Esophagus squamous epithelium (tissue), 5 donors: ENCODE measurements at places on chromosomes 3 and 15.

- DNase-seq = no peak
Measured at GRCh38 chr3:54178376-54178775, 56.0 kb downstream of the CACNA2D3 start.

GRCh38 chr15:23648920-23649515 is 1.4 kb upstream of the MAGEL2 start:
- no peak for DNase-seq

DNA sequence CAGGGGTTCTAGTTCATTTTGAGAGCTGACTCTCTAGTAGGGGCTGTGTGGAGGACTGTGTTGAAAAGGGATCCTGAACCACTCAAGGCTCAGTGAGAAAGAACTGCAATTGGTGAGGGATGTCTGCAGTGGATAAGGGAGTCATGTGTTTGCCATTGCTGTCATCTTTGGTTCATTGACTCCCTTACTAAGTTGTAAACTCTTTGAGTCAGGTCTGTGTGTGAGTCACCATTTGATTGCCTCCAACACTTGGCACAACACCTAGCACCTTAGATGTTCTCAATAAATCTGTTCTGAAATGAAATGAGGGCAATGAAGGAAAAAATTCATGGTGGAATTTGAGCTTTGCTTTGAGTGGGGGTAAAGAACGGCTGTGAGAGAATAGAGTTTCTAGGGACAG is 51.7 kb downstream of the PLS1 start:
- DNase-seq = no peak

- no peak for DNase-seq
Measured at GRCh38 chr3:186138272-186138981, 29.5 kb upstream of the ETV5 start.

GRCh38 chr15:90200534-90201129 is 498 bp upstream of the SEMA4B start:
- no peak for DNase-seq

DNA sequence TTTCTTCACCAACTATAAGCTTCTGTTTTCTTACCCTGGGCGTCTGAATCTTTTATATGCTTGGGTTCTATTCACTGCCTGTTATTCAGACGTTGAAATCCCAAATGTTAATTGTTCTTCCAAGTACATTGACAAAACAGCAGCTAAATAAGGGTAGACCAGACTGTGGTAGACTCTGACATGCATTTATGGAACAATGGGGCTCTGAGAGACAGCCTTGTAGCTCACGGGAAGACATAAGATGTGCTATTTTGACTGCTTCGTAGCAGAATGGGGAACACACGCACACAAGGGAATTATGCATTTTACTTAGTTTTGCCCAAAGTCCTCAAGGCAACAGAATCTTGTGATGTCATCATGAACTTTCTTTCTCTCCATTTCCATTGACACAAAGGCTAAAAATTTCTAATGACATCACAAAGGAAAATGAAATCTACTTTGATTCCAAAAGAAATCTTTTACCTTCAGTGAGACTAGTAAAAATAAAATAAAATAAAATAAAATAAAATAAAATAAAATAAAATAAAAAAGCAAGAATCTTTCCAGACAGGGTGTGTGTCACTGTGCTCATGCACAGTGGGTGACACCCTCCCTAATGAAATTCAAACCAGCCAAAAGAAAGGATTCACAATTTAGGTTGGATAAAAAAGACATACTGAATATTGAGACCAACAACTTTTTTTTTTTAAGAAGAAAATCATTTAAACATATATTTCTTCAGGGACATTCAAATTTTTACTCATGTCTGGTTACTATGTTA is 346.6 kb downstream of the ZBTB20 start:
- DNase-seq = no peak

DNA sequence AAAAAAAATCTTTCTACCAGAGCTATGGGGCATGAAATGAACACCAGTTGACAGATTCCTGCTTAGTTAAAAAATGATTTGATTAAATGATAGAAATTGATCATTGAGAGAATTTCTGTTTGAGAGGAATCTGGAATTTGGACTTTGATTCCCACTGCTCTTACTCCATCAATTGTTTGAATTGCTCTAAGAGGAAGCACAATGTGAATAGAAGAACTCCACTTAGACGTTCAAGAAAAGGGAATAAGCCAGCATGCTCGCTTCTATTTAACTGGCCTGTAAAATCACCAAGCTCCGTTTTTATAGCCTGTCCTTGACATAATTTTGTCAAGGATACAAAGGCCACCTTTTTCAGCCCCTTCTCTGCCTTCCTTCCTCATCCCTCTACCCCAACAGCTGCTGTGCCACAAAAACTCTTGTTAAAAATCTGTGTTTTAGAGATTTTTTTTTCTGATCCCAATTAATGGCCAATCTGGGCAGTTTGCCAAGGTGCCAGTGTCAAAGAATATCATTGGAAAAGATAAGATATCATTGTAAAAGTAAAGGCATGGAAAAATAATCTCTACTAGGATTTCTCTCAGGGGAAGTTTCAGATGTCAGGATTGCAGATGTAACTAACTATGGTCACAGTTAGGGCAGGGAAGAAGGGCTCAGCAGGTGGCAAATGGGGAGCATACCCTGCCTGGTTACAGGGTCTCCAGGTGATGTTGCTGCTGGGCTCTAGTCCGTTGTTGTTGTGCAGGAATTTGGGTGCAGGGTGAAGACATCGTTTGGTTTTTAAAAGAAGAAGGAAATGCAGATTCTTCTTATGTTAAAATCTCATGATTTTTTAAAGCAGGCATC is 301.8 kb upstream of the PDZRN3 start:
- DNase-seq = no peak

- DNase-seq = no peak
Measured at GRCh38 chr3:190533511-190534281, 19.8 kb downstream of the IL1RAP start.

DNA sequence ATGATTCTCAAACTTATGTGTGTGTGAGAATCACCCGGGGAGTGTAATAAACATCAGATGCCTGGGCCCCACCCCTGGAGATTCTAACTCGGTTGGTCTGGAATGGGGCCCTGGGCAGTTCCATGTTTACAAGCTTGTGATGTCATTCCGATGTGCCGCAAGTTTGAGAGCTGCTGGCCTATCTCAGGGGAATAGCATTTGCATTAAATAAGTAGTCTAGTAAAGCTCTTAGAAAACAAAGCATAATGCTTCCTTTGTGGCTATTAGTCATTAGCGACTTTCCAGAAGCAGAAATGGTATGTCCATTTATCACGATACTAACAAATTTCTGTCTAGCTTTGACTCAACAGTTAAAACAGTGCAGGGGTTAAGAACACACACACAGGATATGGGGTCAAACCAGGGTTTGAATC is 20.9 kb downstream of the PGBD4 start:
- DNase-seq = no peak

GRCh38 chr3:47283591-47284364 is 1.0 kb downstream of the KLHL18 start:
- DNase-seq = no peak

- no peak for DNase-seq
Measured at GRCh38 chr3:7489417-7489816, 628.5 kb downstream of the GRM7 start.

GRCh38 chr3:52524258-52524751 is 9.4 kb downstream of the NT5DC2 start:
- no peak for DNase-seq

GRCh38 chr3:144770915-144771351 is 799.3 kb downstream of the DIPK2A start:
- no peak for DNase-seq

DNA sequence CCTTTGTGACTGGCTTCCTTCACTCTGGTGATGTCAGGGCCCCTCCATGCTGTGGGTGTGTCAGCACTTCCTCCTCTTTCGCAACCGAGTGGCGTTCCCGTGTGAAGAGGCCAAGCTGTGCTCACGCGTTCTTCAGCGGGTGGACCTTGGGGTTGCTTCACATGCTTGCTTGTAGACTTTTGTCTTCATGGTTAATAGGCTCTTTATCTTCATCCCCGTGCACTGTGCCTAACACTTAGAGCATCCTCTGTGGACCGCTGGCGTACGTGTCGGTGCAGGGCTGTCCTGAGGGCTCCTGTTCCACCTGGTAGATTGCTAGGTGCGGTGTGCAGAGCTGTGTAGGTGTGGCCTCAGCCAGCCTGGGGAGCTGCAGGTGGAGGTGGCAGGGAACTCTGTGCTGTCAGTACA is 182.3 kb downstream of the OR4M2 start:
- DNase-seq = no peak

DNA sequence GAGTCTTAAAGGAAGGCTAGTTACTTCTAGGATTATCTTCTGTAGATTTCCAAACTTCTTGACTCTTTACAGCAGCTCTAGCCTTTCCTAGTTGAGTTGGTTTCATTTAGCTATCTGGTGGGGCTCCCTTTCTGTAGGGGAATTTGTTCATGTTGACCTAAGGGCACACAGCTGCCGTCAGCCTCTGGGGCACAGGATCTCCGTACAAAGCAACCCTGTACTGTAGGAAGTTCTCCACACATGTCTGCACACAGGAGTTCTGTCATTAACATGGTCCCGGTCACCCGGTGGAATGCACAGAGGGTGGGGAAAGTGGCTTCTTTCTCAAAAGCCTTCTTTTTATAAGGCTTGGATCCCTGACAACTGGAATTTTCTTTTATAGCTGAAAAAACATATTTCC is 88.7 kb upstream of the TNIK start:
- DNase-seq = no peak

DNA sequence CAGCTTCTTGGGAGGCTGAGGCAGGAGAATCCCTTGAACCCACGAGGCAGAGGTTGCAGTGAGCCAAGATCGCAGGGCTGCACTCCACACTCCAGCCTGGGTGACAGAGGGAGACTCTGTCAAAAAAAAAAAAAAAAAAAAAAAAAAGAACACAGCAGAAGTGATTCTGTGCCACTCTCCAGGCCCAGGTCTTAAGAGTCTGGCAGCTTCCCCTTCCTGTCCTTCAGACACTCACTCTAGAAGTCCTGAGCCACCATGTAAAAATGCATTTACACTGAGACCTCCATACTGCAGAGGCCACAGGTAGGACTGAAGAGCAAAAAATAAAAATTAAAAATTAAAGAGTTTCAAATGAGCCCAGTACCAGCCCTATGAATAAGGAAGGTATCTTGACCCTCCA is 11.8 kb upstream of the CDV3 start:
- no peak for DNase-seq

GRCh38 chr15:79053894-79054293 is 36.7 kb downstream of the RASGRF1 start:
- no peak for DNase-seq

DNA sequence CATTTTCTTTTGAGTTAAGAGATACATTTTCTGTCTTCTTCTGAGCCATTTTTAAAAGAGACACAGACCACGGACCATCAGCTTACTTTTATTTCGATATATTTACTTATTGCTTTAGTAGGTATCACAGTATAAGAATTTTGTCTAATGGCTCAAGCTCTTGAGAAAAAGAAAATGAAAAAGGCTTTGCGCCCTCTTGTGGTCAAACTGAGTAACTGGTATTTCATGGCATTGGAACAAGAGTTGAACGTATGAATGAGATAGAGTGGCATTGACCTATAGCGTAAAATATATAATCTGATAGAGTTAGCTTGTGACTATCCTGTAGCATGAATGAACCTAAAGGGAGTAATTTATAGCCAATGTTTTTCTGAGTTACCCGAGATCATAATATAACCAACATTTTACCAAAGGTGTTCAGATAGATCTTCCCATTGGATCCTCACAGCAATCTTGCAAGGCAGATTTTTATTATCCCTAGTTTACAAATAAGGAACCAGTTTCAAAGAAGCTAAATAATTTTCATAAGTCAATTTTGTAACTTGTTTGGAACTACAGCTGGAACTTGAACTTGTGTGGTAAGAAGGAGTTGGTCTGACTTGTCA is 154.6 kb downstream of the POLR2M start:
- no peak for DNase-seq

GRCh38 chr15:74978503-74978902 is 16.9 kb upstream of the SCAMP5 start:
- DNase-seq = no peak

- no peak for DNase-seq
Measured at GRCh38 chr3:27281671-27282150, 87.5 kb downstream of the NEK10 start.

DNA sequence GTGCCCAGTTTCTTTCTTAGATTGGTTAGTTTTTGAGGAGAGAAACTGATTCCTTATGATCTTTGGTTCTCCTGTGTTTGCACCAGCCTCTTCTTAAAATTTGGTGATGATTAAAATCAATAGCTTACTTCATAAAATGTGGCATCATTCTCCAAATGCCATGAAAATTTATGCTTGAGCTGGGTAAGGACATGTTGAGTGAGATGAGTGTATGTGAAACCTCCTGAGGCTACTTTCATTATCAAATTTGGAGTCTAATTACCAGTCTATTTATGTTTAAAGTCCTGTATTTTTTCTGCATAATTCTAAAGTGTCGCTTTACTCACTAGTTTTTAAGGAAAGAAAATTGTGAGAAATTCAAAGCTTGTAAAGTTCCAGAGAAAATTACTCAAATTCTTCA is 102.1 kb downstream of the DIPK2A start:
- no peak for DNase-seq

DNA sequence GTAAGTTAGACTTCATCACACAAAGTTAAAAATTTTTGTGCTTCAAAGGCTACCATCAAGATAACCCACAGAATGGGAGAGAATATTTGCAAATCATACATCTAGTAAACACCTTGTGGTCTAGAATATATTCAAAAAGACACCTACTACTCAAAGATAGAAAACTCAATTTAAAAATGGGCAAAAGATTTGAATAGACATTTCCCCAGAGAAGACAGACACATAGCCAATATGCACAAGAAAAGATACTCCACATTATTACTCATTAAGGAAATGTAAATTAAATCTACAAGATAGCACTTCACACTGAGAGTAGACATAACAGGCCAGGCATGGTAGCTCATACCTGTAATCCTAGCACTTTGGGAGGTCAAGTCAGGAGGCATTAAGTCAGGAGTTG is 87.8 kb upstream of the MANF start:
- no peak for DNase-seq

DNA sequence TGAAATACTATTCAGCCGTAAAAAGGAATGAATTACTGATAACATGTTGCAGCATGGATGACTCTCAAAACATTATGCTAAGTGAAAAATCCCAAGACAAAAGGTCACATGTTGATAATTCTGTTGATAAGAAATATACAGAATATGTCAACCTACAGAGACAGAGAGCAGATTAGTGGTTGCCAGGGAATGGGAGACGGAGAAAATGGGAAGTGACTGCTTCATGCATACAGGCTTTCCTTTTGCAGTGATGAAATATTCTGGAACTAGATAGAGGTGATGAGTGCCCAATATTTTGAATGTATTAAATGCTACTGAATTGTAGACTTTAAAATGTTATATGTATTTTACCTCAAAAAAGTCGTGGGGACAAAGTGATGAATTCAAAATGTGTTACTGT is 56.2 kb downstream of the ABHD2 start:
- DNase-seq = no peak

- no peak for DNase-seq
Measured at GRCh38 chr15:47988564-47988963, 132.2 kb upstream of the SLC24A5 start.

GRCh38 chr3:44031387-44032380 is 210.0 kb upstream of the TOPAZ1 start:
- DNase-seq = no peak

- no peak for DNase-seq
Measured at GRCh38 chr3:158768881-158769543, 32.8 kb upstream of the MFSD1 start.
